IPS DF 19.7 (cell line): ENCODE measurements at places on chromosomes 1 and 21.

DNA sequence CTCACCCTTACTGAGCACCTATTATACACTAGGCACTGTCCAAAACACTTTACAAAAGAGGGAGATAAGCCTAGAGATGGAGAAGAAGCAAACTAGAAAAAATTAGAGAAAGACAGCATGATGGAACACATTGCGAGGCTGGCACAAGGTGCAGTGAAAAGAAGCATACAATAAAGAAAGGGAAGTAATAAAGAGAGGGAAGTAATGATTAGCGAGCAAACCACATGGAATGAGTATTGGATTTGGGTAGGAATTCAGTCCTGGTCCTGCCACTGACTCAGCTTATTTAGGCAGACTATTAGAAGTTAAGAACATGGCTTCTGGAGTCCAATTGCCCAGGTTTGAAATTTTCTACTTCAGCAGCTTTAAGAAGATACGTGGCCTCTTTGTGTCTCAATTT, 32.6 kb upstream of the FNBP1L start:
- DNase-seq = no peak

DNA sequence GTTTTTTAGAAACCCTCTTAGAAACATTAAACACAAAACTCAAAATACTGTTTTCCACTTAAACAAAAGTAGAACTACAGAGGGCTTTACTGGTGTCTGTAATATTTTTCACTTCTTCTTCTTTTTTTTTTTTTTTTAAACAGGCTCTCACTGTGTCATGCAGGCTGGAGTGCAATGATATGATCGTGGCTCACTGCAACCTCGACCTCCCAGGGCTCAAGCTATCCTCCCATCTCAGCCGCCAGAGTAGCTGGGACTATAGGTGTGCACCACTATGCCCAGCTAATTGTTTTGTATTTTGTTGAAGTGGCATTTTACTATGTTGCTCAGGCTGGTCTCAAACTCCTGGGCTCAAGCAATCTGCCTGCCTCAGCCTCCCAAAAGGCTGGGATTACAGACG, 194.8 kb downstream of the DAB1 start:
- no peak for DNase-seq

DNA sequence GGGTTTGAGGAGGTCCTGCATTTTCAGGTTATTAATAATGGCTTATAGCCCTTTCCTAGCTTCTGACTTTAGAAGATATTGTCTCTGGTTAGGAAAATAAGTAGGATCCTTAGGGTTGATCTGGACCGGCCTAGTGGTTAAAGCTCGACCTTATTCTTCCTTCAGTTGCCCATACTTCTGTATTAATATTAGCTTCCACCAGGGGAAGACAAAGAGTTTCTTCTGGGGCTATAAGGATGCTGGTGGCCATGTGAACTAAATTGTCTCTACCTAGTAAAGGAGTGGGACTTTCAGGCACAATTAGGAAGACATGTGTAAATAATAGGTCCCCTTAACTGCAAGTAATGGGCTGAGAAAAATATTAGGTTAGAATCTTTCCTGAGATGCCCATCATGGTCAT, 20.6 kb upstream of the FCGR2A start:
- no peak for DNase-seq

DNA sequence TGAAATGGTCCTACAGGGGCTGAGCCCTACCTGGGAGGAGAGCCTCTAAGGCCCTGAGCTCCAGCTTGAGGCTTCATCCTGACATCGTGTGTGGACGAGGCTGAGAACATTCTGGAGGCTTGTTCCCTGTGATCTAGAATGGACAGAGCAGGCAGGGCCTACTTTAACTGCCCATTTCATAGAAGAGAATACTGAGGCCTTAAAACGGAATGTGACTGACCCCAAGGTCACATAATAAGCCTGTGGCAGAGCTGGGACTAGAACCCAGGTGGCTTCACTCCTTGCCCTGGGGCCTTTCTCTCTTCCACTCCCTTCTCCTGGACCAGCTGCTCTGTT, 6.0 kb upstream of the SDC3 start:
- no peak for DNase-seq

- no peak for DNase-seq
Observed at GRCh38 chr1:180286417-180286816, 56.4 kb downstream of the LHX4 start.

- DNase-seq = no peak
Observed at GRCh38 chr1:107459204-107459904, 318.5 kb downstream of the NTNG1 start.
